ENCODE measurements at places on chromosomes 2 and 18. TPM values are rescaled to one million over a fixed set of nuclear protein-coding genes. Genes with fewer than 3 reads are reported as not detected.

DNA sequence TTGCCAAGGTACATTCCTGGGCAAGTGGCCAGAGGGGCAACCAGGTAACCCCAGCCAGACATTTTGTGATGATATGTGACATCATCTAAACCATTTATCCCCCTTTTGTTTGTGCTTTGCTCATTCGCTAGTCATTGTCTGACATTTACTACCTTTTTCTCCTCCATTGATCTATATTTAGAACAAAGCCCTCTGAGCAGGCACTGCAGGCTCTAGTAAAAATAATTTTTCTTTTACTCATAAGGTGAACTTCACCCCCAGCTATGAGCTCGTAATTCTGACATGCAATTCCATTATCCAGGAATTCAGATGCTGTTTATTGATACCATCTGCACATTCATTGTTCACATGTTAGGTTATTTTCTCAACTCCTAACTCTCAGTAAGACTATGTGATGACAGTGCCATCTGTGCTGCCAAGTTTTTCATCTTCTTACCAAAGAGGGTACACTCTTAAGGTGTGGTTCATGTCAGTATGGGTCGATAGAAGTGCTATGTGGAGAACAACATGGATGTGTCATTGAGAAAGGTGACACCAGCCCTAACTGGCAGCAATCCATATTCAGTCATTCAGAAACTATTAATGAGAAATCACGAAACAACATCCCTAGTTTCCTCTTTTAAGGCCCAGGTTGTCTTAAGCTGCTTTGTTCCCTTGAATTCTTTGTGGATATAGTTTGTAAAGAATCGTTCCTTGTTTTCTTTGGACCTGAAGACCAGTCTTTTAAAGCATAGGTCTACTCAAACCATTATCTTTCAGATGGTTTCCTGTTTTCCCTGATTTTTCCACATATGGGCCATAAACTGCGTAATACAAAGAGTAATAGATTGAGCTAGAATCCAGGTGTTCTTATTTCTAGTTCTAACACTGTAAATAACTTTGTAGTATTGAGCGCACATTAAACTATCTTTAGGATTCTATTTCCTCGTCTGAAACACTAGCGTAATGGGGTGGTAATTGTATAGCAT is 978.1 kb upstream of the CDH2 start:
- no peak overlapping the region for H3K4me3 ChIP-seq
- no peaks in the 10 kb centered on the region for H3K36me3 ChIP-seq
- DNase-seq = no peak
- H3K27ac ChIP-seq = no peak overlapping the region

CD8B2 gene
- 3.2 TPM for total RNA-seq

DNA sequence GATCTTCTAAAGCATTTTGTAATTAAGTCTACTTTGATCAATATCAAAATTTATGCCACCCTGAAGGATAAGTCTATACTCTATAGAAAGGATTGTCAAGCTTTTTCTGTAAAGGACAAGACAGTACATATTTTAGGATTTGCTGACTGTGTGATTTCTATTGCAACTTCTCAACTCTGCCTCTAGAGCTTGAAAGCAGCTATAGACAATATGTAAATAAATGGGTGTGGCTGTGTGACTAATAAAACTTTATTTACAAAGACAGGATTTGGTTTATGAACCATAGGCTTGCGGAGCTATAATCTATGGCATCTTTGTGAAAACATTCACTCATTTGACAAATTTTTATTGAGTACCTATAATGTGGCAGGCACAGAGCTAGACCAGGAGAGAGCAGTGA is 18.4 kb downstream of the UPP2 start:
- H3K4me3 ChIP-seq = no peak overlapping the region
- no peaks in the 10 kb centered on the region for H3K4me1 ChIP-seq
- peaks cover 8% of the 10 kb centered on the region for H3K27me3 ChIP-seq
- no peak overlapping the region for H3K27ac ChIP-seq
- H3K36me3 ChIP-seq = no peaks in the 10 kb centered on the region

DNA sequence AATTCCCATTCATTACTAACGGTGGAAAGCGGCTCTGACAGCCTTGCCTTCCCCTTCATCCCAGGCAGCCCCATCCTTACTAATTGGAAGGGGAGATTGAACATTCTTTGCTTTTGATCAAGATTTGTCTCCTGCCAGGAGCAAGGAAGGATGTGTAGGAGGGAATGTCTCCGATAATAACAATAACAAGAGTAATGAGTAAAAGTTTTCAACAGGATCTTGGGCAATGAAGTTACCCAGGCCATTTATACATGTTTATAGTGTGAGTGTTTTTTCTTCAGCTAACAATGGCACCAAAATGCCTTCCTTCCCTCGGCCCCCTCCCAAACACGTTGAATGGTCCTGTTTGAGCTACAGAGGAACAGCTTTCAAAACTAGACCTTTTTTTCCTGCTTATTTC is 83.8 kb downstream of the GATA6 start:
- H3K4me3 ChIP-seq = no peak overlapping the region
- no peaks in the 10 kb centered on the region for H3K36me3 ChIP-seq
- H3K27me3 ChIP-seq = peaks cover 8% of the 10 kb centered on the region
- DNase-seq = no peak
- H3K27ac ChIP-seq = no peak overlapping the region
- H3K4me1 ChIP-seq = no peaks in the 10 kb centered on the region

GRCh38 chr18:34097312-34097711 is 127.4 kb downstream of the NOL4 start:
- no peak overlapping the region for H3K4me3 ChIP-seq
- H3K4me1 ChIP-seq = no peaks in the 10 kb centered on the region
- H3K27me3 ChIP-seq = no peaks in the 10 kb centered on the region

GALNT13 gene
- total RNA-seq = not detected

LIMS3 gene
- 1.8 TPM for total RNA-seq

DNA sequence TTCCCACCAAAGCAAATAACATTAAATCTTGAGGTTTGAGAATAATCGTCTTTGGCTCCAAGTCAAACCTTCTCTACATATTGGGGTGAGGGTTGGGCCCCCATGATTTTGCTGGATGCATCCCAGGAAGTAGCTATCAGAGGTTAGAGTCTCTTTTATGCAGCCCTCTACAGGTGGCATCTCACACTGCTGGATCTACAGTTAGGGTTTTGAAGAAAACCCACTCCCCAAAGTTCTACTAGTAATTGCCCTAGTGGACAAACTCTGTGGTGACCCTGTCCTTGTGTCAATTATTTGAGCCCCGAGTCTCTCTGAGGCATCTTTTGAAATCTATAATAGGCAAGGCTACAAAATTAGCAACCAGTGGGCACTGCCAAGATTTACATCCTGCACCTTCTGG is 15.0 kb upstream of the REG1A start:
- DNase-seq = no peak
- no peak overlapping the region for H3K4me3 ChIP-seq
- H3K36me3 ChIP-seq = no peaks in the 10 kb centered on the region
